T-helper 9 cell (primary cell): ENCODE measurements at places on chromosomes 2 and 18.

- no peak for DNase-seq
Measured at GRCh38 chr2:231371430-231372054, 24.0 kb upstream of the B3GNT7 start.

GRCh38 chr2:157267476-157267875 is 10.0 kb downstream of the GALNT5 start:
- DNase-seq = no peak

- no peak for DNase-seq
Measured at GRCh38 chr2:189819297-189819704, 35.1 kb downstream of the PMS1 start.

GRCh38 chr2:100976645-100977391 is 25.3 kb upstream of the RPL31 start:
- DNase-seq = no peak
